Left colon (tissue), 2 donors: ENCODE measurements at places on chromosomes 1 and 21. TPM values are rescaled to one million over a fixed set of nuclear protein-coding genes. Genes with fewer than 3 reads are reported as not detected.

DNA sequence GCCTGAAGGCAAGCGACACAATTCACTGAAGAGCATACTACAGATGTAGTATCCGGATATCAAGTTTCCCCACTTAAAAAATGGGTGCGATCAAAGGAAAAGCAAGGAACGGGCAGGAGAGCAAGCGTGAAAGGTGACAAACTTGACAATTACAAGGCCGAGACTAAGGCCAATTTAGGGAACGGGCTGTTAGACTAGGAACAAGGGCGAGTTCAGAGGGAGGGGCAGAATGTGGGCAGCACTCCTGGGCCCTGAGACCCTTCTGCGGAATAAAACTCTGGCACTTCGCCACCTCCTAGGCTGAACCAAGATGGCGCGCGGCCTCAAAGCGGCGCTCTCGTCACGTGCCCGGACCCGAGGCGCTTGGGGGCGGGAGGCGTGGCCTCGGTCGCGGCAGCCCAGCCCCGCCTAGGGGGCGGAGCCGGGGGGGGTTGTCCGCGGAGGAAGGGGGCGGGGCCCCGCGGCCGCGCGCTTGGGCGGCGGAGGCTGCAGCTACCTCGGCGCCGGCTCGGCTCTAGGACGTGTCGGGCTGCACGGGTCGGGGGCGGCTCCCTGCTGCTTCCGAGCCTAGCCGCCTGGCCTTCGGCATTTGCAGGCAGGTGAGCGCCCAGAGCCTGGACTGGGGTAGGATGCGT is at the start of gene PPFIA4:
TSS of gene PPFIA4 (plus strand) at position 461 of the 635 bp plus-strand sequence. CDS start 12,518 bp downstream, outside the sequence.
- peak; percentile 89 for DNase-seq

- DNase-seq: no peak
These were observed 116.0 kb downstream of the NOS1AP start for GRCh38 chr1:162185314-162186025.

GRCh38 chr1:116461723-116462122 is 88.7 kb downstream of the ATP1A1 start:
- no peak for DNase-seq

- DNase-seq: no peak
These were observed 67.2 kb downstream of the FAM163A start for GRCh38 chr1:179810367-179810715.

GRCh38 chr1:75548721-75549480 is 62.0 kb downstream of the SLC44A5 start:
- DNase-seq: no peak

GRCh38 chr1:176801514-176802020 is 338.6 kb downstream of the PAPPA2 start:
- no peak for DNase-seq

DNA sequence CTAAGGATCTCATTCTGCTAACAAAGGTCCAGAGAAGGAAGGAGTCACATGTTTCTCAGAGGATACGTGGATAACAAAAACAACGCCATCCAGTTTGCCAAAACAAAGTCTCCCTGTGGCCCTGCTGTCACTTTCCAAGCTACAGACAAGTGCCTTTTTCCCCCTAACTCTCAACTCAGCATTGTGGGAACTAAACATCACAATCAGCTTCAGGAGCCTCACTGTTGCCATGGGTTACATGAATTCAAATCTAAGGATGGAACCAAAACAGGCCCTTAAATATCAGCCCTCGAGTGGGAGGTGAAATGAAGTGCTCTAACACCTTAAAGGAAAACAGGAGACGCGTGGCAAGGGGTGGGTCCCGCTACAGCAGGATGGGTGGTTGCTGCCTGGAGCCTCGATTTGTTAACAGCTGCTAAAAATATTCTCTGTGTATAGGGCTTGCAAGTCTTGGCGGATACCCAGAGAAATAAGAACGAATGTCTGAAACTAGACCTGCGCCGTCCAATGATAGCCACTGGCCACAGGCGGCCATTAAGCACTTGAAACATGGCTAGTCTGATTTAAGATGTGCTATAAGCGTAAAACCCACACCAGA is 66.4 kb upstream of the SOD1 start:
- no peak for DNase-seq

DNA sequence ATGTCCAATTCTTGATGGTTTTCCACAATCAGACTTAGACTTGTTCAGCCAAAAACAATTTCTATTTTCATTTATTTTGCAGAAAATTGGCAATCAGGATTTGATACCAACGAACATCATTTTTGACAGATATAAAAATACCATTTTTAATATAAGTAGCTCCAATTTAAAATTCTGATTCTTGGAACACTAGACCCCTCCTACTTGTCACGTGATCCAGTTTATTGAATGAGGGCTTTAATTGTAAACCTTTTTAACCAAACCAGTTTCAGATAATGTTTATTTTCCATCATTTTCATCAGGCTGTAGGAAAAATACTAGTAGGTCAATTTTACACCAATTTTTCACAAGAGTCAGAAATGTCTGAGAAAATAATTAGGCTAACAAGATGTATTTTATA is 607.2 kb upstream of the RGS18 start:
- DNase-seq: no peak

DNA sequence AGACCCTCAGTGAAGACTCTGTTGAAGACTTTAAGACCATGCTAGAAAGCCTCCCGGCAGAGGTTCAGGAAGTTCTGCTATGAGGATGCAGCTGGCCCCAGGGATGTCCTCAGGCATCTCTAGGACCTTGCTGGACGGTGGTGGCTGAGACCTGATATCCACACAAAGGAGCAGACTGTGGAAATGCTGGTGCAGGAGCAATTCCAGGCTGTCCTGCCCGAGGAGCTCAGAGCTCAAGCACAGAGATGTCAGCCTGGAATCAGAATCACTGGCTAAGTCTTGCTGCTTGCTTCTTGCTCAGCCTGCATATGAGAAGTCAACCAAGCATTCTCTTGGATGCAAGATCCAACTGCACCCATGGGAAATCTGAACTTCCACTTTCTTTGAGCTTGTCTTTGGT is 22.0 kb upstream of the CDC42 start:
- DNase-seq: no peak

DNA sequence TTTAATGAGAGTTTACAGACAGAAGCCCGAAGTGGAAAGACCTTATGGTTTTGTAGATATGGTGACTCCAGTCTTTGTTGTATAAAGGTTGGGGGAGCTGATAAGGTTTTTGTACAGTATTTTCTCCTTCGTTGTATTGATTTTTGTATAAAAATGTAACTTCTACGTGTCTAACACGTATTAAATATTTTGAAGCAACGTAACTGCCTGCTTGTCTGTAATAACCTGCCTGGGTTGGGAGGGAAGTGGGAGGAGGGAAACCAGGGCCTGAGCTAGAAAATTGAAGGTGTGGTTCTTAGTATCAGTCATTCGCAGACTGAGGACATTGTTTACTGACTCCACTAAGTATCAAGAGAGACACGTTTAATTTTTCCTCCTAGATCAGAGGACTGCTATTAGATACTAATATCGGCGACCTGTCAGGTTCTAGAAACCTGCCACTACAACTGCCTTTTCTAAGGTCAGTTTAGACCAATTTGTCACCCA is 2.2 kb downstream of the IER5 start:
- no peak for DNase-seq

DNA sequence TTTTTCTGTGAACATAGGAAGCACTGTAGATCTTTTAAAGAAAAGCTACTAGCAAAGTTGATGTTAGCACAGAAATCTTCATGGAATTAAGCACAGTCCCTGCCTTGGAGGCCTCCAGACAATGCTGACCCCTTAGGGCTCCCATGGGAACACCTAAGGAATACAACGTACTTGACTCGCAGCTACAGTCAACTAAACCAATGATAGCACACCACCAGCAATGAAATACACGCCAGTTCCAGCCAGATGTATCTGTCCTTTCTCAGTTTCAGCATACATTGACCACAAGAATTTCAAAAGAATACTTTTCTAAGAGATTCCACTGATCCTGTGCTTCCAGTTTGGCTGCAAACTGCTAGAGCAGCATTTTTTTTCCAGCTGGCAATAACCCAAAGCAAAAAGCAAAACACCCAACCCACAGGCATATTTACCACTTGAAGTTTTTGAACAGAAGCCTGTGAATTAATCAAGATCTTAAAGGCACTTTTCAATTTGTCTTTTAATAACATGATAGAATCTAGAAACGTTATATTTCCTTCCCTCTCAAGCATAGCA is 42.8 kb upstream of the KRTAP11-1 start:
- no peak for DNase-seq

DNA sequence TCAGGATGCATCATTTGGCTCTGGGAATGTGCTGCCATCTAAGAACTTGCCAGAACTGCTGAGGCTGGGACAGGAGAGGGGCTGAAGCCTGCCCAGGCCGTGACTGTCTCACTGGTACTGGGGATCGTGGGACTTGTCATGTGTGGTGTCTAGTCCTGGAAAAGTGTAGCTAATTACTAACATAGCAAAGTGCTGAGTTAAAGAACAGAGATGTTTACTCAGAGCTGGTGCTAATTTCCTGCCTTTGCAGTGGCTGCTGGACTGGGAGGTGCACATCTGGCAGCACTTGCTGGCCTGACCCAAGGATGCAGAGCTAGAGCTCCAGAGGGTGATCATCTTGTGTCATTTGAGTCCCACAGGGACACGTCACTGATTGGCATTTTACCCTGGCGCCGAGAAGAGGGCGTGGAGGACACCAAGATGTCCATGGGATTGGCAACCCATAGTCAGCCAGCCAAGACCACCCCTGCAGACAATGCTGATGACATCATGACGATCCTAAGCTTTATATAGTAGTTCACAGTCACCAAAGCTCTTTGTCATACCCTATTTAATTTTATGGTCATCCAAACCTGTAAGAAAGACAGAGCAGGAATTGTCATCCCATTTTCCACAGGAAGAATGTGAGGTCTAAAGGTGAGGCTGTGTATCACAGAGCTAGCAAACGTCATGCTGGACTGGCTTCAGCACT is 110.1 kb upstream of the SLC44A3 start:
- no peak for DNase-seq

DNA sequence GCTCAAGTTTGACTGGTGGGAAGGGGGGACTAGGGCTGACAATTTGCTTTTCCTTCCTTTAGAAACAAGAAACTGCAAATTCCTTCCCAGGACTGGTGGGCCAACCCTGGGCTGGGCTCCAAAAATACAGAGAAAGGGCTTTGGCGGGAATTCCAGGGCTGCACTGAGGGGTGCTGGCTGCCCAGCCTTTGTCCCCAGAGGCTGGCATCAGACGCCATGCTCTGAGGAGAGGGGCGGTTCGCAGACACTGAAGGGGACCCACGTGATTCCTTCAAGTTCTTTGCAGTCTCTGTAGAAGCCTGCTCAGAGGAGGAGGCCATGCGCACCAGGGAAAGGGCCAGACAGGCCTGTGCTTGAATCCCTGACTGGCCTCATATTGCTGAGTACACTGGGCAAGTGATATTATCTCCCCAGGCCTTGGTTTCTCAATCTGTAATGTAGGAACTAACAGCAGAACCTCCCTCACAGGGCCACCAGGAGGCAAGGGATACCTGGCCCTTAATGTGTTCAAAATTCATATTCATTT is 119.5 kb downstream of the EPHB2 start:
- DNase-seq: no peak

DNA sequence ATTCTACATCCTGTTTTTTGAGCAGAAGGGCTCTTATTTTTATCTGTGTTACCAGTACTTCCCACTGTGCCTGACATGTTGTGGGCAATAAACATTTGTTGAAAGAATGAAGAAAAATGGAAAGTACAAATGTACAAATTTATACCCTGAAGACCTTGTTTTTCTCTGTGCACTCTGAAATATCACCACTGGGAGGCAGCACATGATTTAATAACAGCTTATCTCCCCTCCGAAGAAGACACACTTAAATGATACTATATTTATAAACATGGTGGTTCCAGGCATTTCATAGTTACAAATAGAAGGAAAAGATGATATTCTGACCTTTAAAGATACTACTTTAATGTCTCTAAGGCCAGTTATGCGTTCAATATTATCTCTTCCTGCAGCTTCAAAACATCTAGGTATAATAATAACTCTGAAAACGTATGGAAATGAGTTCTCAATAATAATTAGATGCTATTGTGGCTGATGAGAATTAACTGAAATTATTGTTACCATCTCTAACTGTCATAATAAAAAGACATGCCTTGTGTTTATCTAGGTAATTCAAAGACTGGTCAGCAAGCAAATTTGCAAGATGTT is 12.8 kb downstream of the DYNLT5 start:
- DNase-seq: no peak

- DNase-seq: no peak
These were observed 5.1 kb downstream of the NAV1 start for GRCh38 chr1:201543871-201544642.

GRCh38 chr1:87115317-87115890 is 201.0 kb downstream of the HS2ST1 start:
- DNase-seq: no peak

- DNase-seq: no peak
These were observed 19.5 kb downstream of the SLC30A1 start for GRCh38 chr1:211559222-211560010.

DNA sequence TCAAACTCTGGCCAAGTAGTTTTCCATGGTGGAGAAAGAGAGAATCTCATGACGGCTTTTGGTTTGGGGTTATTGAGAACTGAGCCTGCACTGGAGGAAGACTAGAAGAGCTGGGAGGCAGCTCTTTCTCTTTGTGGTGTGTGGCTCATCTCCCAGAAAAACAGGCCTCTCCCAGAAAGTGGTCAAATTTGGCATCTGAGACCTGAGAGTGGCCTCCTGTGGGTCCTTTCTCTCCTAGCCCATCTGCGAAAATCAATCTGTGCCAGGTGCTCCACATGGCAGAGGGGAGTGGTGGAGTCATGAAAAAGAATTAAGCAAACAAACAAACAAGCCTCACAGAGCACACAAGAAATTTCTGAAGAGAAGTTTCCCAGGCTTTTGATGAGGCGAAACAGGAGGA is 305.0 kb downstream of the ST6GALNAC3 start:
- DNase-seq: no peak

- no peak for DNase-seq
These were observed 186.8 kb downstream of the SEC16B start for GRCh38 chr1:177783051-177783450.

- DNase-seq: no peak
These were observed 74.6 kb downstream of the ADARB1 start for GRCh38 chr21:45149021-45149420.

The TRIM45 gene
- total RNA-seq: 1.3 TPM

The HSD3B2 gene
- 3.2 TPM for total RNA-seq

The SAMSN1 gene
- total RNA-seq: 2.8 TPM

The GBP2 gene
- total RNA-seq: 40.9 TPM

The KIF14 gene
- 2.0 TPM for total RNA-seq

The SERINC2 gene
- total RNA-seq: 274 TPM

The SPRR2A gene
- total RNA-seq: not detected

The CLCA1 gene
- total RNA-seq: 970 TPM

The RBP7 gene
- total RNA-seq: 2.4 TPM

The AQP10 gene
- not detected for total RNA-seq

The B3GALT2 gene
- 0.50 TPM for total RNA-seq

The CA6 gene
- not detected for total RNA-seq

The PRKAA2 gene
- 4.4 TPM for total RNA-seq

The RUNX3 gene
- 1.6 TPM for total RNA-seq

The FMOD gene
- total RNA-seq: 25.2 TPM

The OR2G6 gene
- total RNA-seq: not detected
